Stimulated activated CD4-positive, alpha-beta T cell treated with anti-CD3 and anti-CD28 coated beads, Interleukin-2, amount 100 ng/mL, for 48 hours (primary cell): ENCODE measurements at places on chromosomes 2 and 18.

DNA sequence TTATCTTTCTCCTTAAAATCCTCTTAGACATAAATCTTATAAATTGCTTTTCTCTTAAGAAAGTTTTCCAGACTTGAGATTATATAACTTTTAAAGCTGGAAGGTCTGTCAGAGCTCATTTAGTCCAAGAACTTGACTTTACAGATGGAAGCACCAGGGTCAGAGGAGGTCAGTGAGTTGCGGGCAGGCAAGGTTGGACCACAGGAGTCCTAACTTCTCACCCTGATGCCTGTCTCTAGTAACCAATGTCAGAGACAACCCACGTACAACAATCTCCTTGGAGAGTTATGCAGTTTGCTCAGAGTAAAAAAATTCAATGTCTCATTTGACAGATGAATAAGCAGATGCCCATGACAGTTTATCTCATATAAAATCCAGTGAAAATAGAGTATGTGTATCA is 203.9 kb downstream of the DLGAP1 start:
- no peak for DNase-seq

- DNase-seq, result no peak
Measured at GRCh38 chr18:70158992-70159717, 46.3 kb downstream of the RTTN start.

GRCh38 chr2:168920504-168921157 is 19.5 kb downstream of the G6PC2 start:
- DNase-seq, result no peak

GRCh38 chr18:59760619-59761600 is 63.7 kb upstream of the CCBE1 start:
- no peak for DNase-seq

- DNase-seq, result no peak
Measured at GRCh38 chr2:213010106-213010779, 141.2 kb downstream of the IKZF2 start.

DNA sequence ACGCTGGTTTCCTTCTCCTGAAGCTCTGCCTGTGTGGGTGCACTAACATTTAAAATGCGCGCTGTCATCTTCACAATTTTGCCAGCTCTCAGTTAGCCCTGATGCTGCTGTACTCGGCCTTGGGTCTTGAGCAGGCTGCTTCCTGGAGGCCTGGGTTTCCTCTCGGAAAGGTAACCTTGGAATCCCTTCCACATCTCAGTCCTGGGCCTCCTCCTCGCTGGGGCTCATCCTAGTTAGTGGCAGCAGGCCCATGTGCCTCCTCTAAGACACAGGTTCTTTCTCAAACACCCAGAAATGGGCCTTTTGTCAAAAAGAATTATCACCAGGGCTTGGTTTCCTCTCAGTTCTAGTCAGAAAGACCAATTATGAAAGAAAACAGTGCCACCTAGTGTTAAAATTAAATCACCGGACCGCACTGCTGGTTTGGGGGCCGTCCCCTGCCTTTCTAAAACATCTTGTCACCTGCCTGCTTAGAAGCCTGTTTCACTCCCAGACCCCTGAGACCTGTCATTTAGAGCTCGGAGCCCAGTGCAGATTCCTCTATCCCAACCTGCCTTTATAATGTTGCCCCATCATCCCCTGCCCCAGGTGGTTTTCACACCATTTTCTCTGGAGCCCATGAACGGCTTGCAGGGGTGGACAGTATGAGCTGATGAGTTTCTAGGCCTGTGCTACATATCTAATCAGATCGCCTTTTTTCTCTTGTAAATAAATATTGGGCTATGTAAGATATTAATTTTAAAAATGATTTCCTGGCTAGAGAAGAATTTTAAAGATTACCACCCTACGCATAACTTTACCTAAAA is 42.4 kb downstream of the HK2 start:
- peak; percentile 16 for DNase-seq

- DNase-seq, result no peak
Measured at GRCh38 chr18:23966909-23967308, 47.6 kb upstream of the TTC39C start.

DNA sequence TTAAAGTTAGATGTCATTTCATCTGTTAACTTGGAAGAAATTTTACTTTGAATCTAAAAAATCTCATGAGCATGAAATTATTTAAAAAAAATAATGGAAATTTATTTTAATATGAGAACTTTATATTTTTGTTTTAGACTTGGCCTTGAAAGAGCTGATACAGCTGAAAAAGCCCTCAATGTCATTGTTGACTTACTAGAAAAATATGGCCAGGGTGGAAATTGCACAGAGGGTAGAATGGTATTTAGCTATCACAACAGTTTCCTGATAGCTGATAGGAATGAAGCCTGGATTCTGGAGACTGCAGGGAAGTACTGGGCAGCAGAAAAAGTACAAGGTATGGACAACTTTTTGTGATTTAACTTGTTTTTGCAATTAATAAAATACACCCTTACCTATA is 5.3 kb downstream of the SCRN3 start:
- no peak for DNase-seq

DNA sequence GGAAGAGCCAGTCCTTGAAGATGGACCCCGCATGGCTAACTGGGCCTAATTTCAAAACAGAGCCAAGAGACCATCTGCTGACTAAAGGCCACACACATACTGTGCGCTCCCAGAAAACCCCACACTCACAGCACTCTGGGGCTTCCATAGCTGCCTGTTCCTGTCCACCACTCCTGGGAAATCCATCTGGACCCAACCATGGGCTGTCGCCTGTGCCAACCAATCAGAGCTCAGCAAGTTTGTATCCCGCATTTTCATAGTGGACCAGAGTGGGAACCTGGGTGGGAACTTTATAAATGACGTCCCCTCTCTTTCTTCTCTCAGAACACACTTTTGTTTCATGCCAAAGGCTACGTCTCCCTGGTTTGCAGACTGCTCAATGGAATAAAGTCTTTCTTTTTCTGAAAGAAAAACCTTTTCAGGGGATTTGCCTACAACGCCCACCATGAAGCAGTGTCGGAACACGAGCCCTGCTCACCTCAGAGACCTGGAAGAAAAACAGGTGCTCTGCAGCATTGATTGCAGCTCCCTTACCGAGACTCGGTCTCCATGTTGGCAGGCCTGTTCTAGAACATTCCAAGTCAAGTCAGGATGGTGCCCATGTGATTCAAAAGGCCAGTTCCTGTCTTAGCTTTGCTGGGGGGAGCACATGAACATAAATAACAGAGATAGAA is 137.2 kb upstream of the GPC1 start:
- DNase-seq, result no peak

DNA sequence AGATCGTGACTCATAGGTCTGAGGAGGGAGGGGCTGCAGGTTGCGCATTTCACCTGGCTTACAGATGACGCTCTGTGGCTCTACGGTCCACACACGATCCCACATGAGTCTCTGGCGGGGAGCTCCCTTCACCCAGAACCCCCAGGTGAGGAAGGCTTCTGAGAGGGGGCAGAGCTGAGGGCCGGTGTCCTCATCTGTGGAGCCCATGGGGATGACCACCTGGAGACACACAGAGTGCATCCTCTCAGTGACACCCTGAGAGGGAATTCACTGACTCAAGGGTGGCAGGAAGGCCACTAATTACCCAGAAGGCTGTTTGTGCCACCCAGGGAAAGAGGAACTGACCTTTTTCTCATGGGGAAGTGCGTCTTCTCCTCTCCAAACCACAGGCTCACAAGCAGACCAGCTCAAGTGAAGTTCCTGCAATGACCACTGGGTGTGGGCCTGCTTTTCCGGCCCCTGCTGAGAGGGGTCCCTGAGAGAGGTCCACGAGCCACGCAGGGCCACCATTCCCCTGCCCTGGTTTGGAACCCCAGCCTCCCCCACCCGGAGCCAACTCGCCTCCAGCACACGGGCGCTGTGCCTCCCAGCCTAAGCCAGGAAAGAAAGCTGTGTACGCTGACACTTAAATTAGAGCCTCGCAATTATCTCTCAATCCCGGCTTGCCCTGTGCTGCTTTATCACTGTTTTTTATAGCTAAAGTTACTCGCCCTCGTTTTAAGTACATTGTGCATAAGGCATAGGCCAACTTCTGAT is 114.1 kb downstream of the BCL11A start:
- no peak for DNase-seq

DNA sequence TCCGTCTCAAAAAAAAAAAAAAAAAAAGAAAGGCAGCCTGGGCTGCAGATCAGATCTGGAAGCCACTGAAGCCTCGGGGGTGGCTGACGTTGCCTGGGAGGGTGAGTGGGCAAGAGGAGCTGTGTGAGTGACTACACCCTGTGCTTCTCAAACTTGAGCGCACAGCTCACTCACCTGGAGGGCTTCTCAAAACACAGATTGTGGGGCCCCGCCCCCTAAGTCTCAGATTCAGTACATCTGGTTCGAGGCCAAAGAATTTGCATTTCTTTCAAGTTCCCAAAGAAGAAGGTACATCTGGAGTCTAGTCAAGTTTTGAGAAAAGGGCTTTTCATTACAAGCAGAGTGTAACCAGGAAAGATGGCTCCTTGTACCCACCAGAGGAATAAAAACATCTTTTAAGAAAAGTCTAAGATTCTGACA is 97.7 kb upstream of the CAB39 start:
- DNase-seq, result peak; percentile 54

- peak; percentile 3 for DNase-seq
Measured at GRCh38 chr2:151976945-151977353, 121.9 kb downstream of the CACNB4 start.

- DNase-seq, result no peak
Measured at GRCh38 chr18:50340078-50340477, 34.8 kb upstream of the SKA1 start.

DNA sequence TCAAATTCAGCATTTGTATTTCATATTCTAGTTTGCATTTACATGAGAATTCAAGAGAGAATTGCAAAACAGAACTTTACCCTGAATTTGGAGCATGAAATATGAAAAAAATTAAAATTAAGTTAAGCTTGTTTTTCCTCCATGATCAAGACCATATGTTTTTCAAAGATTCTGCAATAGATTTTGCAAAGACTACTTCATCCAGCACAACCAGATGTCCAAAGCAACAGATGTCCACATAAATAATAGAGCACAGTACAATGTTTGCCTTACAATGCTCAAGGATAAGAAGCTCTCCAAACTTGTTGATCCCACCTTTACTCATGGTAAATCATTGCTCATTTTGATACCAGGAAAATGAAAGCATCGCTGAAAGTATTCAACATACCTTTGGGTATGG is 25.6 kb downstream of the FAP start:
- DNase-seq, result no peak

- no peak for DNase-seq
Measured at GRCh38 chr2:171592036-171592555, 69.8 kb downstream of the CYBRD1 start.

- DNase-seq, result no peak
Measured at GRCh38 chr18:10100941-10101701, 187.3 kb downstream of the VAPA start.

DNA sequence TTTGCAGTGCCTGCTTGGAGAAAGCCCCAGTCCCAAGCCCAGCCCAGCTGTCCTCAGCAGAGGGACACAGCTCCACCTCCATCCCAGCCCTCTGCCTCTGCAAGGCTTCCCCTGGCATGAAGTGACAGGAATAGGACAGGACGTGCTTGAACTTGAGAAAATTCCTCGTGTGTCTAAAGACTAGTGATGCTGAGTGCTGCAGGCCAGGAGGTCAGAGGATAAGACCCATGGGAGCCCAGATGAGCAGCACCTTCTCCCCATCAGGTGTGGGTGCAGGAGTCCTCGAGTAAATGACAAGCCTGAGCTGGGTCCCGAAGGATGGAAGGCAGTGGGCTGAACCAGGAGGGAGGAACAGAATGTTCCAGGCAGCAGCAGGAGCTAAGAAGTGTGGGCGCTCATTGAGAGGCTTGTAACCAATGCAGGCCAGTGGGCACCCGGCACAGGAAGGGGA is 67.8 kb upstream of the UXS1 start:
- DNase-seq, result no peak

DNA sequence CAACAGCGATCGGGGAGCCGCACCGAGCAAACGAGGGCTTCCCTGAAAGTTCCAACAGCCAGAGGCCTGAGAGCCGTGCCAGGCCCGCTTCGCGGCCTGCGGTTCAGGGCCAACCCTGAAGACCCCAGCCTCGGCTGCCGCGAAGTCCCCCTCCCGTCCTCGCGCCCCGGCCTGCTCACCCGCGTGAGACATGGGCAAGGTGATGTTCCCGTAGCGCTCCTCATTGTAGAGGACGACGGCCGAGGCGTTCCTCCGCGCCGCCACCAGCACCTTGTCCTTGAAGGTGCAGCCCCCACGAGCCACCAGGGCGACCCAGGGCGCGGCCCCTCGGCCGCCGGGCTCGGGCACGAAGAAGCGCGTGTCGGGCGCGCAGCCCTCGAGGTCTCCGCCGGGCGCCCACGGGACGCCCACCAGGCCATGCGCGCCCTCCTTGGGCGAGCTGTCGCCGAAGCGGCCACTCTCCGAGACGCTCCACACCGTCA is 510 bp downstream of the RNF149 start:
- no peak for DNase-seq

GRCh38 chr2:125652280-125652679 is 1003.7 kb upstream of the GYPC start:
- no peak for DNase-seq

DNA sequence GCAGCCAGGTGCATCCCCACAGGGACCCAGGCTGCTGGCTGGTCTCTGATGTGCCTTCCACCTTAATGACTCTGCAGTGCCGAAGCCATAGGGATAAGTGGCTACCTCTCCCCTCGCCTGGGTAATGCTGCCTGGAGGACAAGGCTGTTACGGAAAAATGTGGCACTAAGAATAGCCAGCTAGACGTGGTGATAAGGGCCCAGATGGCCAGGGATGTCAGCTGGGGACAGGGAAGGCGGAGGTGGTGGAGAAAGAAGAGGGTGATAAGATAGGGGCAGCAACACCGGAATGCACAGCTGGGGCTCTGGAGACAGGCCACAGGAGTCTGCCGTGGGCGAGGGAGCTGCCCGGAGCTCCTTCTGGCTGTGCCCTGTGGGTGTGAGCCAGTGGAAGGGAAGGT is 170.6 kb downstream of the FHOD3 start:
- no peak for DNase-seq

DNA sequence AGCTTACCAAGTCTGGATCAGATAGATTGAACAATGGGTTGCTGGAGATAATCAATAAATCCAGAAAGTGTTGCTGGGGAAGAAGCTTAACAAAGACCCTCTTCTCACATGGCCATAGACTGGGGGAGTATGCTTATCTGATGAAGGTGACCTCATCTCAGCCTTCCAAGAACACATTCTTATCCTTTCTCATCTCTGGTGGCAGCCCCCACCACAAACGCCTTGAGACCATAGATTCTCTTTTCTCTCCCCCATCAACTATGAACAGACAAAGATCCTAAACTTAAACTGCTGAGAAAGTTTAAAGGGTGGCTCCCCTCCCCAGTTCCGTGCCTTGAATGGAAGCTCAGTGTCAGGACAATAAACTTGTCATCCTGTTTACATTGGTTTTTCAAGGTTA is 428.7 kb upstream of the TRIB2 start:
- DNase-seq, result no peak
